ENCODE measurements at places on chromosomes 2 and 18.

DNA sequence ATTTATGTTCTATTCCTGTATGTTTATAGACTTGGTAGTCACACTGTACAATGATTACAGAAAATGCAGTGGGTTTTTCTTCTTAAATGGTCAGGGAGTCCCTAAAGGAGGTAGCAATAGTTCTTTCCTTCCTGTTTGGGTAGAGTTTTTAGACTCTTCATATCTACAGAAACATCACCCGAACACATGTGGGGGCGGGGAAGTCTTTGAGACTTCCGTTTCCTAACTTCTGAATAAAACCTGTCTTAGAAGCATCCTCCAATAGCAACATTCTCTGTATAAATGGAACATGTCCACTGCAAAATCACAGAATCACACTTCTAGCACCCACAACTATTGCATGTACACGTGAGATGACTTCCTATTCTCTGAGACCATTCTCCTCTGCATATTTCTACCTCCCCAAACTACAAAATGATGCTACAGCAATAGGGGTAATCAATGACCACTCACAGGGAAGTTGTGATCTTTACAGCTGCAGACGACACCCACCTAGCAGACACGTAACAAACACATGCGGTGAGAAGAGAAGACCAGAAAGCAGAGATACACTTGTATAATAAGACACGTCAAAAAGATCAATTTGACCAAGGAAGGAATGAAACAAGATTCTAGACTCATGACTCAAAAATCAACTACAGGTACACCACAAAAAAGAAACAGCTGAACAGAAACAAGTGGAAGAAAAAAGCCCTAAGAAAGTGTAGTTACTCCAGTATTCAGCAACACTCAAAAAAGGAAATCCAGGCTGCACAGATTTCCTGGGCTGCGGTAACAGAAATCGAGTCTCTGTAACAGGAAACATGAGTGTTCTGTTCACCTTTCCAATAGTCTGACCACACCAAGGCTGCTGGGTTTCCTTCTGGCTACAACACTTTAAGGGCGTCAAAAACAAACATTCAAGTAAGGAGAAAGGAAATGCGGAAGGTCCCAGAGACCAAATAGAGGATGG is 120.4 kb downstream of the ZNF516 start:
- no peak for DNase-seq

DNA sequence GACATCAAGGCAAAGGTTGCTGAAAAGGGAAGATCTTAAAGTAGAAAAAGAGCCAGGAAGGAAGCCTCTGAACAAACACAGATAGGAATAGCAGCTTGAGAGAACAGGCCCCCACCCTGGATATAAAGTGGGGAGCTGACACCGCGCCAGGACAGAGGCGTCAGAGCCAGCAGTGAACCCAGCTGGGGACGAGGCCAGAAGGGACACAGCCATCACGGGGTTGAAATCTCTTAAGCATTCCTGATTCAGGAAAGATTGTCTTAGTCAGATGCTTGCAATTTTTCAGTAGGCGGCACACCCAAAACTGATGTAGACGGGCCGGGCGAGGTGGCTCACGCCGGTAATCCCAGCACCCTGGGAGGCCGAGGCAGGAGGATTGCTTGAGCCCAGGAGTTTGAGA is 93.8 kb upstream of the PHLPP1 start:
- peak; percentile 52 for DNase-seq

GRCh38 chr2:175742367-175742766 is 259.7 kb downstream of the LNPK start:
- DNase-seq: no peak

GRCh38 chr2:96502891-96503636 is 2.1 kb downstream of the NEURL3 start:
- peak; percentile 62 for DNase-seq

DNA sequence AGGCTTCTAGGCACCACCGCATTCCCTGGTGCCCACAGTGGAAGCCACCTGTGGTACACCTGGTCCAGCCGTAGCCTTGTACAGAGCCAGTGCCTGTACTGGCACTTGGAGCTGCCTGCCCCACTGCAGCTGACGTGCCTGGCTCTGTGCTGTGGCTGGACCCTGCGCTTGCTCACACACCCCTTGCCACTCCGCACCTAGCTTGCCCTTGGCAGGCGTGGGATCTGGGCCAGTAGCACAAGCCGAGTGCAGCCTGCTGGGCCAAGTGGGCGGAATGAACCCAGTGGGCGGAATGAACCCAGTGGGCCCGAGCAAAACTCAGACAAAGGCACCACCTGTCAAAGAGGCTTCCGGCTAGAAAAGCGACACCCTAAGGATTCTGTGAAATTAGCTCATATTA is 126.3 kb downstream of the ARHGAP28 start:
- no peak for DNase-seq

DNA sequence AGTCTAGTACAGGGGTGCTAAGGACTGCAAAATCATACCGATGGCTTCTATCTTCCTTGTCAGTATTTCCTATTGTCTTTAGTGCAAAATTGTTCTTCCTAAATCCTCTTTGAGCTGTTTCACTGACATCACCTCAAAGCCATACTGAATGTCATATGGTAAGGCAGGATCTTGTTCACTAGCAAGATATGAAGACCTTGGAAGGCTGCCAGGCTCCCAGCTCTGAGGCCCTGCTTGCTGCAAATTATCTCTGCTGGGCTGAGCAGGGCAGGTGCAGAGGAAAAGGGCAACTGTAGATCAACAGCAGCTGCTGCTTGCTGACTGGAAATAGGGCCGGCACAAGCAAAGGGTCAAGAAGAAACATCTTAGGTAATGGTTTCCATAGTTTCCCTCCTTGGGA is 58.2 kb downstream of the PMAIP1 start:
- peak; percentile 71 for DNase-seq

- DNase-seq: peak; percentile 52
Measured at GRCh38 chr18:66682855-66683322, 79.0 kb upstream of the CDH19 start.

GRCh38 chr2:147756069-147756468 is 88.8 kb upstream of the ACVR2A start:
- DNase-seq: no peak

DNA sequence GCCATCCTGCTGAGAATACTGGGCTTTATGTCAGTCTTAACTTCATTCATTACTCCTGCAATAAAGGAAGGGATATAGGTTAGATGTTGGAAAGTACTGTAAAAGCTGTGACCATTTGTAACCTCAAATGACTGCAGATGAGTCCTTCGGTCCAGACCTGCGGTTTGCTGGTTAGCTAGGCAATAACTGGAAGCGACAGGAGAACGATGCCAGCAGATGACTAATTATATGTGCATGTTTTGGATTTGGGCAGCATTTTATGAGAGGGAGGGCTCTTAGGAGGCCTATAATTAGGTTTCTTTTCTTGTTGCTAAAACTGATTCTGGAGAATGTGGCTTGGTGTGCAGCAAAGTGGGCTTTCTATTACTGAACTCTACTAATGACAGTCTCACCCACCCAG is 205.6 kb downstream of the TMEM182 start:
- no peak for DNase-seq

GRCh38 chr2:173612354-173612753 is 257.7 kb downstream of the CDCA7 start:
- no peak for DNase-seq

DNA sequence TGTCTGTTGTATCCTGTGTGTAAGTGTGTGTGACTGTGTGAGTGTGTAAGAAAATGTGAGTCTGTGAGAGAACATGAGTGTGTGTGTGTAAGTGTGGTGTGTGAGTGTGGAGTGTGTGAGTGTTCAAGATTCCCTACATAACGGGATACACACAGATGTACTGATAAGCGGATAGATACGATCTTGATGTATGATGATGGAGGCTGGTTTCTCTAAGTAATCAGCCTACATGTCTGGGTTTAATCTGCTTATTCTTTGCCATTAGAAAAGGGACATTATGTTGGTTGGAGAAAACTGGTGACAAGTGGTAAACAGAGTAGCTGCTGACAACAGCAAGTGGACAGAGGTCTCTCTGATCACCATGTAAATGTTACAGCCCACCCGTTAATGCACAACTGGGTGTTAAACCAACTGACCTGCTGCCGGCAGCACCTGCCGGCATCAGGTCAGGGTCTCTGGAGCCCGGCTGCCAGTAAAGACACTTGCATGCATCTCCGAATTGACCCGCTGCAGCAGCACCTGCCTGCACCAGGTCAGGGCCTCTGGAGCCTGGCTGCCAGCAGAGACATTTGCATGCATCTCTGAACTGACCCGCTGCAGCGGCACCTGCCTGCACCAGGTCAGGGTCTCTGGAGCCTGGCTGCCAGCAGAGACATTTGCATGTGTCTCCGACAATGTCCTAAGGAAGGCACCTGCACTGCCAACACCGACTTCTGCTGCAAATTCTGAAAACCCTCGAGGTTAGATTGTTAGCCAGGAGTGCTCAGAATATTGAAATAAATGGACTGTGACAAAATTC is 87.5 kb downstream of the MBP start:
- no peak for DNase-seq

GRCh38 chr2:197191940-197192322 is 118.6 kb downstream of the ANKRD44 start:
- no peak for DNase-seq

DNA sequence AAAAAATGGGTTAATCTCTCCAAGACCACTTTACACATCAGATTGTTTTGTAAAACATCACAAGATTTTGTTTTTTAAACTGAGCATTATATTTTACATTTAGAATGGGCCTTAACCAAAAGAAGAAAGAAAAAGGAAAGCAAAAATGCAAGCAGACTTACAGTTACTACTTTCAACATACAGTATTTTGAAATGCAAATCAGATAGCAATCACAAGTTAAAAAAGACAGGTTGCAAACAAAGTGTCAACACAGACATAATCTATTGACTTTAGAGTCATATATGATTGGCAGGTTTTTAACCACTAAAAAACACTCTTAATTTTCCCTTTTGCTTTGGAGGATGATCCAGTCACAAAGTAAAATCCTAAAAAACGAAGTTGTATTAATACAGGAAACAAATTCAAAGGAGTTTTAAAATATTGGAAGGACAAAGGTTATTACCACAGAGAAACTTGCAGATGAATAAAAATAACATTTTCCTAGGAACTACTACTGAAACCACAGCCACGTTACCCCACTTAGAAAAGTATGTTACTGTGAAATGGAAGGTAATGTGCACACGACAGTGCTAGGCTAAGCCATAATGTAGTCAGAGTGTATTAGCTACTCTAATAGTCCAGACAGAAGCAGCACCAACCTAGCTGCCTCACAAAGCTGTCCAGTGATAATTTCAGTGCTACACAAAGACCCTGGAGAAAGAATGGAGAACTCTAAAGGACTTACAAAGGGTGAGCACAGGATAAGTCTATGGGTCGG is 22.9 kb downstream of the DARS1 start:
- no peak for DNase-seq

GRCh38 chr18:48105317-48105716 is 174.9 kb upstream of the SMAD2 start:
- DNase-seq: no peak

GRCh38 chr2:159064446-159065301 is 96.2 kb downstream of the TANC1 start:
- no peak for DNase-seq

DNA sequence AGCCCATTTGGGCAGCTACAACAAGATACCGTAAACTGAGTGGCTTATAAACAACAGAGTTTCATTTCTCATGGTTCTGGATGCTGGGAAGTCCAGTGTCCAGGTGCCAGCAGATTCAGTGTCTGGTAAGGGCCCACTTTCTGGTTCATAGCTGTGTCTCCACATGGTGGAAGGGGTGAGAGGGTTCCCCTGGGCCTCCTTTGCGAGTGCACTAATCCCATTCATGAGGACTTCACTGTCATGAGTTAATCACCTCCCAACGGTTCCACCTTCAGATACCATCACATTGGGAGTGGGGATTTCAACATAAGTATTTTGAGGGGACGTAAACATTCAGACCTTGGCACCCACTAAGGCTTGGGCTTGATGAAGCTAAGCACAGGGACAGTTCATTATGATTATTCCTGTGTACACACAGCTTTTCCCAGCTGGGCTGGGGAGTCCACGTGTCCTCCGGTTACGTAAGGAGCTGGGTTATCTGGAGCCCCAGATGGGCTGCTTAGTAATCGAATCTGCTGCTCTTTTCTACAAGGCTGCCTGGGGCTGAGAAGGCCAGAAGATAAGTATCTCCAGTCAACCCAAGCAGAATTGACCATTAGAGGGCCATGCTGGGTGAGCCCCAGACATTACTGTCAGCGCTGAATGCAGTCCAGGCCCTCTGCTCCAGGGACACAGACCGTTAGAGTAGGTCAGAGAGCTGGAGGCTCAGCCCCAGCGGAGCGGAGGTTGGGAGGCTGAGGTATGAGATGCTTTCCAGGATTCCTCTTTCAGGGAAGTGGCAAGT is 42.7 kb downstream of the EPAS1 start:
- peak; percentile 28 for DNase-seq

DNA sequence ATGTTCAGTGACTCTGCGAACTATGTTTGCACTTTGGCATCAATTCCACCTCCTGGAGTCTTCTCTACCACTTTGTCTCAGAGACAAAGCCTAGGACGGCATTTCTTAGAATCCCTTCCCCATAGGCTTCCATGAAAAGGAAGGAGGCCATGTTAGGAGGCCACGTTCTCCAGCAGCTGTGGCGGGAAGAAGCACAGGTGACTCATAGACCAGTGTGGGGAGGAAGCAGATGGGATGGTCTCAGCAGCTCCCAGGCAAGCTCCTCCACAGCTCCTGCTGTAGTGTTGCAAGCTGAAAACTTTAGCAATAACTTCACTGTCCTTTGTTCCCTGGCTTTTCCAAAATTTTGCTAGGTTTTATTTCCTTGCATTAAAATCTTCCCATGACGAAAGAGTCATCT is 781.3 kb upstream of the ID2 start:
- DNase-seq: no peak

DNA sequence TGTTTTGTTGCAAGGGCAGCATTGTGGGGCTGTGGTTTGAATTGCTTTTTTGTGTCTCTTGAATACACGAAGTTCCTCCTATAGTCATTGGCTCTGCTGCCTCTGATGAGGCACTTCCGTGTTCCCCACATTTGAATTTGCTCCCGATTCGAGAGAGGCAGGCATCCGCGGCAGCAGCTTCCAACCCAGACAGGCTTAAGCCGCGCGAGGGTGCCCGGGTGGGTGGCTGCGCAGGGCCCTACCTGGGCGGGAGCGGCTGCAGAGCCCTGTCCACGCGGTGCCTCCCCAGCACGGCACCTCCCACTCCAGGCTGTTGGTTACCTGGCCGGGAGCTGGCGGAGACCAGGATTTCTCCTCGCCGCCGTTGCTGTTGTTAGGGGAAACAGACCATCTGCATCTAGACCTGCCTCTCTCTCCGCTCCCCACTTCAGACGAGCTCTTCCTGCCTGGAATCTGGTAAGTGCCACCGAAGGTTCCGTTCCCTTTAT is 151.3 kb downstream of the NEDD4L start:
- DNase-seq: peak; percentile 83

- no peak for DNase-seq
Measured at GRCh38 chr2:71330585-71331330, 824 bp upstream of the ZNF638 start.

GRCh38 chr2:223952280-223952968 is 4.8 kb upstream of the MRPL44 start:
- no peak for DNase-seq
